Right ventricle myocardium inferior (tissue), 1 donor: ENCODE measurements at places on chromosomes 5 and 9. TPM values are rescaled to one million over a fixed set of nuclear protein-coding genes. Genes with fewer than 3 reads are reported as not detected.

GRCh38 chr5:611731-612486 lies at the start of gene CEP72:
Gene CEP72 (plus strand): TSS chr5:612340. CDS start chr5:612362, 22 bp downstream.
- peak; percentile 96 for DNase-seq

DNA sequence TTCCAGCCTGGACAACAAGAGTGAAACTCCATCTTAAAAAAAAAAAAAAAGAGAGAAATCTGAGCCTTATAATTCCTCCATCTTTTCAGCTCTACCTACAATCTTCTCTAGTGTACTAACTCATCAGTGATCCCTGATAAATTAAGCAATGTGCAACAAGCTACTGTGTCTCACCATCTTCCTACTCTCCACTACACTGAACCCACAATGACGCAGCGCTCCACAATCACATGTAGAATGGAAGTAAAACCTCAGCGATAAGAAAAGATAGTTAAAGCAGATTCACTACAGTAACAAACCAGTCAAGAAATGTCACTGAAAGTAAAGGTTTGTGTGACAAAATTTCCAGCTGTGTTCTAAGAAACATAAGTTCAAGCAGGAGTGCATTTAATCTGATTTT lies 13.5 kb downstream of the ABCA1 start:
- no peak for DNase-seq

DNA sequence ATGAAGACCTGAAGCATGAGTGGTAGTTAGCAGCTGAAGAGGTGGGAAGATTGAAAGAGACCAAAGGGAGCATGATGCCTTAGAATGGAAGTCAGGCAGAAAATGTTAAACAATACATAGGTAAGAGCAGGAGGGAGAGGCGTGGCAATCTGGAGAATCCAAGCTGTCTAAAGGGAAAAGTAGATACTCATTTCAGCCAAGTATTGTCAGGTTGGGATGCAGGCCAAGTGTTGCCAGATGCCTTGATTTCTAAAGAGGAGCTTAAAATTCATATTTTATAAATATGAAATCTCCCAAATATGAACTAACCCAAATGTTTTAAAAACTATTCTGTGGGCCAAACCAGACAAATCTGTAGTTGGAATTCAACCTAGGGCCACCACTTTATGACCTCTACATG lies 4.2 kb downstream of the PAM start:
- DNase-seq = no peak

GRCh38 chr5:32989815-32990214 lies 278.7 kb downstream of the NPR3 start:
- DNase-seq = no peak

GRCh38 chr9:109186857-109187520 lies 19.9 kb upstream of the FRRS1L start:
- no peak for DNase-seq

DNA sequence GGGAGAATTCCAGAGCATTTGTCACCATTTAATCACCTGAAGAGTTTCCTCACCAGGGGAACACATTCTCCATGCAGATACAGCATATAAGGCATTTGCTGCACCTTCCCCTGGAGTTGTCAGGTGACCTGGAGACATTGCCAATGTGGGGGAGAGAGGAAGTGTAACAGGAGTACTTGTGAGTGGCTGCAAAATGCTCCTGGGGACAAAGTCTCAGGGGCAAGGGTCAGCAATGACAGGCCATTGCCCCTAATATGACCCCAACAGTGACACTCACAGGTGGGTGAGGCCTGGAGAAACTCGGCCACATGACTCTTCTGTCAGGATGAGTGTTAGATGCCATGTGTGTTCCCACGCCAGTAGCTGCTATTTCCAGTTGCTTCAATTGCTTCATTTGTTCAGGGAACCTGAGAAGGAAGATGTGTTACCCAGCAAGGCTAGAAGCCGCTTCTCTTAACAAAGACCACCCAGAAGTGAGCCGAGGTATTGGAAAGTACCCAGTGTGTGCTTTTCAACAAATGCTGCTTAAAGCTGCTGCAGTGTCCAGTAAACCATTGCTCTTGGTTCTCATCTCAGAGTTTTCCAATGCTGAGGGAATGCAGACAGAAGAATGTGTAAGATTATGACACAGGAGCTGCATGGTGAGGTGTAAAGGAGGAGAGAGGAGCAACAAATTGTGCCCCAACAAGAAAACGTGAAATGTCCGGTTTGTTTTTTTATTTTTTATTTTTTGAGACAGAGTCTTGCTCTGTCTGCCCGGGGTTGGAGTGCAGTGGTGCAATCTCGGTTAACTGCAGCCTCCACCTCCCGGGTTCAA lies 128.2 kb upstream of the SLC44A1 start:
- no peak for DNase-seq

DNA sequence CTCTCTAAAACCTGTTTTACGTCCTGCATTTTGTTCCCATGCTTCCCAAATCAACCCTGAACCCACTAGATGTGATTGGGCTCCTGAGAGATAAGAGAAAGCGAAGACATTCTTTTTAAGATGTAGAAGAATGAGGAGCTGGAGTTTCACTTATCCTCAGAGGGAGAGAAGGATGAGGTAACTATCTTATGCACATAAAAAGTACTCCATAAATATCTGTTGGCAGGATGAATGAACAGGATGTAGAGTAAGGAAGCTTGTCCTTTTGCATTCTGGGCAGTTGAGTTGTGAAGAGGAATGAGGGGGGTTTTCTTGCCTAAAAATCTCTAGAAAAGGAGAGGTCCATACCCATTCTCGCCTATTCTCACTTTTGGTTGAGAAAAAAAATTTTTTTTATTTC lies 163.2 kb downstream of the UNC13B start:
- DNase-seq = no peak

DNA sequence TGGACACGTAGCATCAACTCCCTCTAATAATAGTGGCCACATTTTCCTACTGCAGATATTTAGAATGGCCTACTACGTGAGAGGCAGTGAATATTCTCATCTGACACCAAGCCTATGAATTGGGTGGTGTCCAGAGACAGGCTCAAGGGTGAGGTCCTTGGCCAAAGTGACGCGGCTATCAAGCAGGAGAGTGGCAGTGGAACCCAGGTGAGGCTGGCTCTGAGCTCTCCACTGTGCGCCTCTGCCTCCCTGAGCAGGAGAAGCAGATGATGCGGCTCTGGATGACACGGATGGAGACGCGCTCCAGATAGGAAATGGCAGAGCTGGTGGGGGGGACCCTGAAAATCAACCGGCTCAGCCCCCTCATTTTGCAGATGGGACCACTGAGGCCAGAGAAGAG lies 69.7 kb downstream of the CFAP77 start:
- no peak for DNase-seq

GRCh38 chr9:89519366-89519805 lies 21.5 kb upstream of the SEMA4D start:
- no peak for DNase-seq

- no peak for DNase-seq
These were observed 2111.3 kb downstream of the MAT2B start for GRCh38 chr5:165616490-165617405.

- no peak for DNase-seq
These were observed 106.6 kb upstream of the TBCA start for GRCh38 chr5:77882670-77883257.

DNA sequence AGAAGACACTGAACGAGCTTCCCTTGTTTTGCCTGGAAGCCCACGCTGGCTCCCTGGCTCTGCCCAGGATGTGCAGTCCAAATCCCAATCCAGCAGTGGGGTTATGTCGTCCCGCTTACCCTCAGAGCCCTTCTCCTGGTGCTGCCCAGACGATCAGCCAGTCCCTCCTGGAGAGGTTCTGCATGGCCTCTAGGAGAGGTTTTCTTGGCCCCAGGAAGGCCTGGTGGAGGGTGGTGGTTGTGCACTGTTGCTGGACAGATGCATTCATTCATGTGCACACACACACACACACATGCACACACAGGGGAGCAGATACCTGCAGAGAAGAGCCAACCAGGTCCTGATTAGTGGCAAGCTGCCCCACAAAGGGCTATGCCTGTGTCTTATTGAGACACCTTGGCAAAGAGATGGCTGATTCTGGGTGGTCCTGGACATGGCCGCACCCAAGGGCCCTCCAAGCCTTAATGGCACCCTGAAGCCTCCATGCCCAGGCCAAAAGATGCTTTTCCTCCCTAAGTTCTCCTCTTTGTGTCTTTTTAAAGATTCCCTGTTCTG lies 10.5 kb upstream of the OLFM1 start:
- DNase-seq = no peak

DNA sequence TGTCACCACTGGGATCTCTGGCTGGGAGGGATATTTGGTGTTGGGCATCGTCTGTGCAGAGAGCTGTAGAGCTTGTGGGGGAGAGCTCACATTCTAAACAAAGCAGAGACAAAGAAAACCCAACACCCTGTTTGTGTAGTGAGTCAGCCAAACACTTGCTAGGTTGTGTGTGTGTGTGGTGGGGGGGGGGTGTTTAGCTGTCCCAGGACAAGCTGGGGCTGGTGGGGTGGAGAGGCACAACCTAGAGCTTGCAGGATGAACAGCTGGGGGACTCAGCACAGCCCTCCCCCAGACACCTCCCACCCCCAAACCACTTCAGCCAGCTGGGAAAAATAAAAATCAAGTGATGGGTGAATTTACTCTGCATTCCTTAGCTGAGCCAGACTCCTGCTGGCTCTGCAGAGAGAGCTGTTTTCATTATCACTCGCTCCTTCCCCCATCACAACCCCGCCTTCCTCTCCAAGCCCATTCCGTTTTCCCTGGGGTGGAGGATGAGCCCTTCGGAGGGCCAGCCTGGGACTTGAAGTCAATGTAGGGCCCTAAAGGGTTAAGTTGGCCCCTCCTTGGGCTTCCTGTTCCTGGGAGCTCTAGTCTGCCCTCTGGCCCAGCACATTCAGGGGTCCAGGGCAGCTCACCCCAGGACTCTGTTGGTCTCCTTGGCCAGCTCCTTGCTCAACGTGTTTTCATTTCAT lies 2.6 kb downstream of the OLFML2A start:
- no peak for DNase-seq

DNA sequence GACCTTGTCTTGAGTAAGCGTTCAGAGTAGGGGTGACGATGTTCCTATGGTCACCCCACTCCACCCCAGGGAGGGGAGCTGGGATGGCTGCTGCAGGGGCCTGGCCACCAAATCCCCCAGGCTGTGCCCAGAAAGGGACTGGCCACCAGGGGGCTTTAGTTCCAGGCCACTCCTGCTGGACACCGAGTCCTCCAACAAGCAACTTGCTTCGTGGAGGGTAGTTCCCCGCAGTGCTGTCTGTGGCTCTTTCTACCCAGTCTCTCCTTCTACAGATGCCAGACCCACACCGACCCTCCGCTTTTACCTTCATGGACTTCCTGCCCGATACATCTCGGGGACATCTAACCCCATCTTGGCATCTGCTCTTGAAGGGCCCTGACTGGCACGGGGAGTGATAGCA lies 35.7 kb upstream of the GABRP start:
- no peak for DNase-seq

GRCh38 chr5:129459777-129460671 lies at the start of gene ADAMTS19:
Gene ADAMTS19 (plus strand): TSS chr5:129460298. CDS start chr5:129460392, 94 bp downstream.
- DNase-seq = peak; percentile 70

DNA sequence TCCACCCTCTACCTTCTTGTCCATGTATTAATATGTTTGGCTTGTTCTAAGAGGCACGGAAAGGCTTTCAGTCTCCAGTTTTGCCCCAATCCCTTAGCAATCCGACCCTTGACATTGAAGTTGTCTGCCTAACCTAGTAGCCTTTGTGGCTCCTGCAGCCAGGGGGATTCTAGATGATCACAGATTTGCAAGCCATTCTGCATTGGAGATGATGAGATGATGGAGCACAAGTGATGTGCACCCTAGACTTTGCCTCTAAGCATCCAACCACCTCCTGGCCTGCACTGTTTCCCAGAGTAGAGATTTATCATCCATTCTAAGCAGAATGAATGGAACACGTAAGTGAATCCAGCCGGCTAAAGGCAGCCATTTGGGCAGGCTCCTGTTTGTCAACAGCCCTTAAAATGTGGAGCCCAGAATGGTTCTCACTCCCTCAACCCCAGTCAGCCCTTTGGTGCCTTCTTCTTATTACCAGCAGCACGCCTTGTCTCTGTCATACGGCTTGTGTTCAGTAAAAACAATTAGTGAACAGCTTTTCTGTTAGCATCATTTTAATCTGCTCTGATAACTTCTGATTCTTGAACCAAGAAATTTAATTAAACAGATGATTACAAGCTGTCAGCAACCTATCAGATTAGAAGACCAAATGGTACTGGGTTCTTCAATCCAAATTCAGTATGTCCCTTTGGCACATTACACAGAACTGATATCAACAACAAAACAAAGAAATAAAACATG lies 5.7 kb upstream of the TRAF1 start:
- no peak for DNase-seq

DNA sequence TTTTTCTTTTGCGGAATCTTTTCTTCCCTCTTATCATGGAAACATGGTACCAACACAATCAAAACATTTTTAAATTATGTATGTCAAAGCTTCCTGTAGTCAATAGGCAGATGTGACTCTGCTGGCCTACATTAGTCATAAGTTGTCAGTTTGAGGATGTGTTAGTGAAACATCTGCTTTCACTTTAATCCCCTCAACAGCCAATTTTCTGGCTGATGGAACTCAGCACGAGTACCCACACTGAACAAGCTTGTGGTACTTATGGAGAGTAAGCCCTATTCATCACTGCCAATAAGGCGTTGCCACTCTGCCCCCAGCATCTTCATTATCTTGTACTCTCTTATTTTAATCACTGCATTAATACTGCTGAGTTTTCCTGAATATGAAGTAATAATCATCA lies 1034.4 kb downstream of the CDH9 start:
- no peak for DNase-seq

- no peak for DNase-seq
These were observed 27.7 kb downstream of the NR2F1 start for GRCh38 chr5:93610581-93611272.

DNA sequence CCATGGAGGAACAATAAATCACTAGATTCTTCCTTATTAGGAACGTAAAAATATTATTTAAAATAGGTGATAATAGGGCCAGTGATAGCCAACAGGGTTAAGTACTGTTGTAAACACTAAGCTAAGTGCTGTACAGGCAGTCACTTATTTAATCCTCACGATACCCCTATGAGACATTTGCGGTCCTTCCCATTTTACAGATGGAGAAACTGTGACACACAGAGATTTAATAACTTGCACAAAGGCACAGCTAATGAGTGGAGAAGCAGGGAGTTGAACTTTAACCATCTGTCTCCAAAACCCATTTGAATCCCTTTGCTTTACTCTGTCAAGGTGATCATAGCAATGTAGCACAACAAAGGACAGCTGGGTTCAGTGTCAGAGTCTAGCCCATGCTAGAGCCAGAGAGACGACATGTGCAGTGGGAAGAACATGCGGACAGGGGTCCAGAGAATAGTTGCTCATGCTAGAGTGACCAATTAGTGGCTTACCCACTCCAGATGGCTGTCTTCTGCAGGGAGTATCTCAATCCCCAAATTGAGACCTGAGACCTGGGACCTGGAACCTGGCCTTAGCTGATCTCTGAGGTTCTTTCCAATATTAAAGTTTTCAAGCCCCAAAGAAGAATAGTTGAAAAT lies 28.9 kb downstream of the STXBP1 start:
- no peak for DNase-seq

GRCh38 chr9:130027533-130028365 lies 15.2 kb downstream of the FNBP1 start:
- DNase-seq = no peak

The TMC1 gene
- total RNA-seq = not detected

The GAS1 gene
- 22.3 TPM for total RNA-seq

The GRIN1 gene
- total RNA-seq = not detected

The MEGF9 gene
- 25.2 TPM for total RNA-seq

The MCC gene
- total RNA-seq = 31.9 TPM

The ZBTB6 gene
- total RNA-seq = 5.3 TPM

The ADAMTSL1 gene
- 1.9 TPM for total RNA-seq

The CTXN3 gene
- not detected for total RNA-seq

The DNAJC18 gene
- total RNA-seq = 7.9 TPM

The IL5 gene
- not detected for total RNA-seq

The MOB3B gene
- total RNA-seq = 1.5 TPM

The UNC5A gene
- total RNA-seq = 0.08 TPM

The STOML2 gene
- total RNA-seq = 156 TPM
